ENCODE measurements at places on chromosomes 5 and 9. TPM values are rescaled to one million over a fixed set of nuclear protein-coding genes. Genes with fewer than 3 reads are reported as not detected.

DNA sequence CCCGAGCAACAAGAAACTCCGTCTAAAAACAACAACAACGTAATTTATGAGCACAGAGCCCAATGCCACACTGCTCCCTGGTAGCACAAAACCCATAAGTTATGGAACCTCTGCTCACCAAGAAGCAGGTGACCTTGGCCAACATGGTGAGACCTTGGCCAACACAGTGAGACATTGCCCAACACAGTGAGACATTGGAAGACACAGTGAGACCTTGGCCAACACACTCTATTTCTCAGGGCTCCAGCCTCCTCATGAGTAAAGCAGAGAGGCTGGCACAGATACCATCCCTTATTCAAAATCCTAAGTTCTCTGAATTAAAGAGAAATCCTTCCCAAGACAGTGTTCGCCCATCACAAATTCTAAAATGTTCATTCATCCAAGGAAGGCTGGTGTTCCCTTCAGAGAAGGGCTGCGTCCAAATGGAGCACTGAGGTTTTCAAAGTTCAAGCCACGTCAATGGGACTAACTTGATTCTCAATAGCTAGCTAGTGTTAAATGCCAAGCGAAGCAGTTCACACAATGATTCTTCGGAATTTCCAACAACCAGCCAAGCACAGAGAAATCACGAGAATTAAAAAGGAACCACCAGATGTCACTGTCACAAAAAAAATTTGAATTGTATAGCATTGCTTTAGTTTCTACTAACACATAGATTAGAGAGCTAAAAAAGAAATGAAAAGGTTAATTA, 29.5 kb downstream of the TTC39B start:
- no peak for DNase-seq

DNA sequence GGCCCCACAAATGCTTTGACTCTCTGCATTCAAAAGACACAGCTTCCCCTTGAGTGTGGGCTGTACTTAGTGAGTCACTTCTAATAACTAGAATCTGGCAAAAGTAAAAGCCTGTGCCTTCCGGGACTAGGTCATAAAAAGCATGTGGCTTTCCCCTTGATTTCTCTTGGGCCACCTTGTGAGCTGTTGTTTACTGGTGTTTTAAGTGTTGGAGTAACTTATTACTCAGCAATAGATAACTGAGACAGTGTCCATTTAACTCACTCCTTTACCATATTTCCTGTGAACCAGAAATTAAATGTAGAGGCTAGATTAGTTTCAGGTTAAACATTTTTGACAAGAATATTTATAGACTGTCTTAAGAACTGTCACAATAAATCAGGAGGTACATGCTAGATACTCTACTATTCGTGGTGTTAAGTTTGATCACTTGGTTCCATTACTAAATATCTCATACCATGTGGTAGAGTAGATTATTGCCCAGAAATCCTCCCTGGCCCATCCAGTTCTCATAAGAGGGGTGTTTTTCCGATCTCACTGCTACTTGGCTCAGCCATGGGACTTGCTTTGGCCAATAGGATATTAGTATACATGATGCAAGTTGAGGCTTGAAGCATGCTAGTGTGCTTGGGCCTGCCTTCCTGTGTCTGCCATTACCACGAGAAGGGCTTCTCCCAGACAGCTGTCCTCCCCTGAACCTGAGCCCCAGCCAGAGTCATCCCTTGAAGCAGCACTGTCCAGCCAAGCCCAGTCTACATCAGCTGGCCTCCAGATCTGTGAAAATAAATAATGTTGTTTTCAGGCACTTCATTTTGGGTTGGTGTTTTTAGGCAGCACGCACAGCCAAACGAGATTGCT, 10.4 kb upstream of the CMBL start:
- peak; percentile 5 for DNase-seq

GRCh38 chr5:150442699-150443080, 6.8 kb downstream of the RPS14 start:
- no peak for DNase-seq

Gene CXCL14
- total RNA-seq = not detected

Gene LVRN
- 0.07 TPM for total RNA-seq

Gene NR5A1
- not detected for total RNA-seq

Gene IFNA21
- total RNA-seq = not detected
